ENCODE measurements at places on chromosomes 2 and 18. TPM values are rescaled to one million over a fixed set of nuclear protein-coding genes. Genes with fewer than 3 reads are reported as not detected.

MYO1B gene
- 13.9 TPM for total RNA-seq

ARHGAP28 gene
- total RNA-seq: 6.7 TPM

SEPTIN10 gene
- total RNA-seq: 38.4 TPM

HOXD4 gene
- total RNA-seq: 4.1 TPM

RBFA gene
- 18.4 TPM for total RNA-seq

UGT1A3 gene
- not detected for total RNA-seq

DNA sequence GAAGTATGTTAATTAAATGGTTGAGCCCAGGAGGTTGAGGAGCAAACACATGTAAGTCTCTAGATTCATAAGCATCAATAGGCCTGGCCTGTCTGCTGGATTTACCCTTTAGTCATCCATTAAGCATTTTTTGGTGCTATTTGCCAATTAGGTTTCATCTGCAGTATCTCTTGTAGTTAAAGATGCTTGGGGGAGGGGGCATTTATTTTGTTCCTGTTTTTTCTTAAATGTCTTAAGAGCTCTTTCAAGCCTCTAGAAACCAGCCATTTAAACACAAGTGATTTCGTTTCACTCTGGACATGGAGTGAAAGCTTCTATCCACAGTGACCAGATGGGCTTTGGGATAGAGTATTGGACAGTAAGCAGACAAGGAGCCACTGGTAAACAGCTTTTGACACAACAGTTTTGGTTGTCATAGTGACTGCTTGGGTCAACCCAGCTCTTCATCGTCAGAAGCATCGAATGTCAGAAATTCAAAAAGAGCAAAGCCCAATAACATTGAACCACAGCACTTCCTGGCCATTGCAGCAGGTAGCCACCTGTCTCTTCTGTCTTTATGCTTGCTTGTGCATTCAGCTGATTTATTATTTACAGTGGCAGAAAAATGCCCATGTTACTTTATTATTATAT lies 4.9 kb downstream of the QPCT start:
- DNase-seq: no peak

- no peak for DNase-seq
Observed at GRCh38 chr18:54710900-54711281, 117.4 kb upstream of the RAB27B start.

DNA sequence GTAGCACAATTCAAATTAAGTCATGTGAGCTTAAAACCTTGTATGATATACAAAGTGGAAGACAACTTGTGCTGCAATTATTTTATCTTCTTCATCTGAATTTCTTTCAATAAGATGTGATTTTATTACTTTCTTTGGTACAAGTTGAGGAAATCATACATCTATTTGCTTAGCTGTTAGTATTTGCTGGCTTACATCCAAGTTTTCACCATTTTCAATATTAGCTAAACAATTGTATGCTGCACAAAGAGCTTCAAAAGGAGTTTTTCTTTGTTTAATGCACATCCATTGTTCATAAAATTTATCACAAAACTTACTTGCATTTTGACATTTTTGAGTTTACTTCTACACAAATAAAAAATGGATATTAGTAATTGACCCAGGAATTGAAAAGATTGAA lies 40.9 kb downstream of the SCN9A start:
- no peak for DNase-seq

DNA sequence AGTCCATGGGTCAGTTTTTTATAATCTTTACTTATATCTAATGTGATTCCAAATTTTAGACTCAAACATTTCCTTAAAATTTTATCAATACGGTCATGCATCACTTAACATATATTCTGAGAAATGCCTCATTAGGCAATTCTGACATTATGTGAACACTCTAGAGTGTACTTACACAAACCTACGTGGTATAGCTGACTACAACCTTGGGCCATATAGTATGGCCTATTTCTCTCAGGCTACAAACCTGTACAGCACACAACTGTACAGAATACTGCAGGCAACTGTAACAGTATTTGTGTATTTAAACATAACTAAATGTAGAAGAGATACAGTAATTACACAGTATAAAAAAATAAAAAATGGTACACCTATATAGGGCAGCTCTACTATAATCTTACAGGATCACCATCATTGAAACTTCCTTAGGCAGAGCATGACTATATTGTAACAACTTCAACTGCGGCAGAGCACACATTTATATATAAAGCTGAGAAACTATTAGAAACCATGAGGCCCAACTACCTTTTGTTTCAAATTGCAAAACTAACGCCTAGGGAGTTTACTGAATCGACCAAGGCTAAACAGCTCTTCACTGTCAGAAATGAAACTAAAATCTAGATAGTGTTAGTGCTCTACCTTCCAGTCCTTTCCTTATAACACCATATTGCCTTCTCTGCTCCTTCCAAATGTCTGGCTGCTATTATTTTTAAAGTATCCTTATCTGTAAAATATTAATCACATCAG lies 6.9 kb downstream of the YES1 start:
- no peak for DNase-seq

GRCh38 chr2:207698301-207698700 lies 13.1 kb upstream of the CCNYL1 start:
- no peak for DNase-seq

DNA sequence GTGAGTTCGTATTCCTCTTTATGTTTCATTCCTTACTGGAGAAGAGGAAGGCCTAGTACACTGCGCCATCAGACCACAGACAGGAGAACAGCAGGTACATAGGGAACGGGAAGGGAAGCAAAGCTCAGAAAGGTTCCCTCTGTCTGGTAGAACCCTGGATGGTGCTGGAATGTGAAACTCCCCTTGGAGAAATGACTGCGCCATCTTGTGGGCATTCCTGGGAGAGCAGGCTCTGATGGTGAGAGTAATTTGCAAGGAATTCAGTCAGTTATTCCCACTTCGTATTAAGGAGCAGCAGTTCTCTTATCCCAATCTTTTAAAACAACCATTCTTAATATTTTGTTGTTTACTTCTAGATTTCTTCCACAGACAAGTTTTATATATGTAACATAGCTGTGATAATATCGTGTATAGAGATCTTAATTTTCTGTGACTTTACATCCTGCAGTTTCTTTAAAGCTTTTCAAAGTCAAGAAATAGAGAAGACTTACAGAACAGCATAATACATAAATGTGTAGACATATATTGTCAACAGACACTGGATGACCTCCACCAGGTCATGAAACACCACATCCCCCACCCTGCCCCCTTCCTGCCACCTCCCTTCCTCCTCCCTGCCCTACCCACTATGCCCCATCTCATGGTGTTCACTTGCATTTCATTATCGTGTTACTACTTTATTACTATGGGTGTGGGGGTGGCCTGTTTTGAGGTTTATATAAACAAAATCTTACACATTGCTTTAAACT lies 83.9 kb downstream of the ARHGEF4 start:
- no peak for DNase-seq

- DNase-seq: no peak
Observed at GRCh38 chr2:168155046-168155445, 92.3 kb downstream of the STK39 start.

- DNase-seq: no peak
Observed at GRCh38 chr2:119732601-119733164, 27.0 kb upstream of the PTPN4 start.

- no peak for DNase-seq
Observed at GRCh38 chr2:138777996-138778395, 2.2 kb downstream of the NXPH2 start.

GRCh38 chr2:238596571-238597551 lies 170.1 kb downstream of the ASB1 start:
- peak; percentile 71 for DNase-seq

- DNase-seq: no peak
Observed at GRCh38 chr2:102895376-102895775, 133.5 kb downstream of the TMEM182 start.

- no peak for DNase-seq
Observed at GRCh38 chr18:55224086-55224625, 264.9 kb upstream of the CCDC68 start.

DNA sequence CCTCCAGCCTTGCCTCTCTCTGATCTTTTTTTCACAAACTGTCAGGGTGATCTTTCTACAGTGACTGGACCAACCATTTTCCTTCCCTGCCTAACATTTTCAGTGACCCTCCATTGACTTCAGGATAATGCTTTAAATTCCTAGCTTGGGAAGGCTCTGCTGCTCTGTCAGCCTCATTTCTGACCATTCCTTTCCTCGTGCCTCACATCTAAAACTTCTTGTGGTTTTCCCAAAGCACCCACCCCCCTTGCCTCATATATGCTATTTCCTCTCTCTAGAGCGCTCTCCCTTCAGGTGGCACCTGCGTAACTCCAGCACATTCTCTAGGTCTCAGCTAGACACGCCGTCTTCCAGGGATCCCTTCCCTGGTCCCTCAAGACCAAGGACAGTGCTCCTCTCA lies 37.2 kb downstream of the DRC1 start:
- no peak for DNase-seq

Measured in psoas muscle (tissue), 8 donors.